ENCODE measurements at places on chromosomes 1 and 21. TPM values are rescaled to one million over a fixed set of nuclear protein-coding genes. Genes with fewer than 3 reads are reported as not detected.

- H3K4me3 ChIP-seq: no peak overlapping the region
- no peaks in the 10 kb centered on the region for H3K27me3 ChIP-seq
- H3K4me1 ChIP-seq: no peaks in the 10 kb centered on the region
- H3K27ac ChIP-seq: no peak overlapping the region
- H3K36me3 ChIP-seq: no peaks in the 10 kb centered on the region
- DNase-seq: no peak
These were observed 444.6 kb downstream of the NUF2 start for GRCh38 chr1:163766257-163766918.

DNA sequence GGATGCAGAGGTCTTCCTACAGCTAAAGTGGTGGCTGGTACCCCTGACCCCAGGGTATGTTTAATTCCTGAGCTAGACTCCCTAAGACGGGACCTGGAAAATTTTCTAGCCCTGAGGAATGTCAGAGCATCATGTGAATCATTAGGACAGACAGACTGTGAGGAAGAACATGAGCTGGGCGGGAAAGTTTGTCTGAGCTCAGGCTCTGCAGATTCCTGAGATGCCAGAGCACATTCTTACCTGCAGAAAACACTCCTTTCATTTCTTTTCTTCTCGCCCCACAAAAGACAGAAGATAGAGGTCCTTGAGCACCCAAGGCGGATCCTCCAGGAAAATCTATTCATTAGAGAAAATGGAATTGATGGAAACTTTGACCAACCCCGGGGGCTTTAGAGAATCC, 6.5 kb downstream of the CAPN2 start:
- no peak overlapping the region for H3K4me3 ChIP-seq
- peaks cover 75% of the 10 kb centered on the region for H3K4me1 ChIP-seq
- no peaks in the 10 kb centered on the region for H3K27me3 ChIP-seq
- no peak overlapping the region for H3K27ac ChIP-seq

GRCh38 chr21:35905963-35906345, 154.4 kb downstream of the SETD4 start:
- no peaks in the 10 kb centered on the region for H3K4me1 ChIP-seq
- H3K4me3 ChIP-seq: no peak overlapping the region
- DNase-seq: no peak

Gene TCHHL1
- not detected for polyA plus RNA-seq

DNA sequence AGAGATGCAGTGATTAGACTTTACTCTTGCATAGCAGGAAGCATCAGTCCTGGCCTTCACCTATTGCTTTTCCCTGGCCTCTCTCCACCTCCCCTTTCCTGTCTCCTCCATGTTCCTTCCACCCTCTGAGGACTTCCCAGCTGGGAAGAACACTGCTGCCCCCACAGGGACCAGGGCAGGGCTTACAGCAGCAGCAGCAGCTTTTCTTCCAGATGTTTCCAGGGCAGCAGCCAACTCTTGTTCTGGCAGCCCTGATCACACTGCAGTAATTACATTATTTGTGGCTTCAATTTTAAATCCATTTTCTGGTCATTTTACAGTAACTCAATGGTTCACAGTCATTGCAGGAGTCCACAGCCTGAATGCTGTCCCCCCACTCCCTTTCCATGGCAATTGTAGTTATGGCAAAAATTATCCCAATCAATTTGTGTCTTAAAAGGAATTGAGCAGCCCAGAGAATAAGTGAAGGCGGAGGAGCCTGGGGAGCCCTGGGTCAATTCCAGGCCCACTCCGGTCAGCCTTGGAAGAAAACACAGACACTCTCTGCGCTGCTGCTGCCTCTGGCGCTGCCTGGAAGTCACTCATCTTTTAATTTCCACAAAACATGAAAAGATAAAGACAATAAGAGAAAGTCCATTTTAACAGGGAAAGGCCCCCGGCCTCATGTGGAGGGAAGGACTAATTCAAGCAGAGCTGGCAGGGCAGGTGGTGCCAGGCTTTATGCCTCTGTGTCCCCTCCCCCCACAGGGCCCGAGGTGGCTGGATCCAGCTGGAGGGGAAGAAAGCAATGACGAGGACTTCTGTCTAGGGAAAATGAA, 148.6 kb downstream of the GRIK3 start:
- no peak overlapping the region for H3K27ac ChIP-seq
- no peaks in the 10 kb centered on the region for H3K27me3 ChIP-seq
- no peaks in the 10 kb centered on the region for H3K36me3 ChIP-seq
- H3K4me1 ChIP-seq: no peaks in the 10 kb centered on the region
- H3K4me3 ChIP-seq: no peak overlapping the region

Gene ASPM
- 0.03 TPM for polyA plus RNA-seq

GRCh38 chr1:151711044-151711800, 5.4 kb downstream of the CELF3 start:
- no peaks in the 10 kb centered on the region for H3K36me3 ChIP-seq

Gene CRYBG2
- 1.1 TPM for polyA plus RNA-seq

Gene TCP10L
- polyA plus RNA-seq: 0.28 TPM

- no peak overlapping the region for H3K4me3 ChIP-seq
- no peaks in the 10 kb centered on the region for H3K27me3 ChIP-seq
- DNase-seq: no peak
These were observed 102.7 kb downstream of the KCND3 start for GRCh38 chr1:111886741-111887140.

- H3K27ac ChIP-seq: no peak overlapping the region
- no peaks in the 10 kb centered on the region for H3K27me3 ChIP-seq
- no peaks in the 10 kb centered on the region for H3K4me1 ChIP-seq
These were observed 57.8 kb upstream of the PGD start for GRCh38 chr1:10340930-10341590.

DNA sequence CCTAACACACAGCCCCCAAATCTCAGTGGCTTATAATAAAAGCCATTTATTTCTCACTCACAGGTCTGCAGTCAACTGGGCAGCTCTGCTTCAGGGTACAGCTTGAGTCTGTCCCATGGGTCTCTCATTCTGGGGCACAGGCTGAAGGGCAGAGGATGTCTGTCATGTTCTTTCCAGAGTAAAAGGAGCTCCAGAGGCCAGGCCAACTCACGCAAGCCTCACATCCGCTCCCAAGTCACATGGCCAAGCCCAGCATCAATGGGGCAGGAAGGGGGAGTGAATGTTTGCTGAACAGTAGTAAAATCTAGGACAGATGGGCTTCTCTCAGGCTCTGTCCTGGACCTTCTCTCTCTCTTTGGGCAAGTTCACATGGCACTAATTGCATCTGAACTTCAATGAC, 7.1 kb upstream of the SSBP3 start:
- H3K36me3 ChIP-seq: no peaks in the 10 kb centered on the region
- no peaks in the 10 kb centered on the region for H3K27me3 ChIP-seq
- H3K27ac ChIP-seq: no peak overlapping the region
- DNase-seq: peak; percentile 16
- peaks cover 30% of the 10 kb centered on the region for H3K4me1 ChIP-seq

DNA sequence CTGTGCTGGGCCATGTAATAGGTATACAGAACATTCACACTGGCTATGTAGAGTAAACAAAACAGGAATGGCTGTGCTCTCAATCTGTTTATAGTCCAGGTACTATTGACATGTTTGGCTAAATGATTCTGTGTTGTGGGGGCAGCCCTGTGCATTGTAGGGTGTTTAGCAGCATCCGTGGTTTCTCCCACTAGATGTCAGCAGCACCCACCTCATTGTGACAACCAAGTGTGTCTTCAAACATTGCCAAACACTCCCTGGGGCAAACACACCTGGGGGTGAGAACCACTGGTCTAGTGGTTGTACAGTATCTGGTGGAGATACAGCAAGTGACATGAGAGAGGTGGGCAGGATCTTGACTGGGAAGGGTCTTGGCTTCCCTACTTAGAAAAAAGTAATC, 80.4 kb upstream of the SPATA6 start:
- no peak for DNase-seq
- H3K27ac ChIP-seq: no peak overlapping the region
- no peaks in the 10 kb centered on the region for H3K4me1 ChIP-seq
